ENCODE measurements at places on chromosomes 1 and 21.

GRCh38 chr1:183609313-183609712 is 19.1 kb upstream of the NCF2 start:
- no peak for DNase-seq

GRCh38 chr1:197143276-197143675 is 3.2 kb downstream of the ASPM start:
- DNase-seq = no peak

GRCh38 chr1:235767795-235768194 is 98.9 kb downstream of the LYST start:
- no peak for DNase-seq

- no peak for DNase-seq
Observed at GRCh38 chr1:54375712-54376429, 30.3 kb downstream of the SSBP3 start.

GRCh38 chr1:213724640-213725536 is 262.9 kb upstream of the PROX1 start:
- DNase-seq = no peak

DNA sequence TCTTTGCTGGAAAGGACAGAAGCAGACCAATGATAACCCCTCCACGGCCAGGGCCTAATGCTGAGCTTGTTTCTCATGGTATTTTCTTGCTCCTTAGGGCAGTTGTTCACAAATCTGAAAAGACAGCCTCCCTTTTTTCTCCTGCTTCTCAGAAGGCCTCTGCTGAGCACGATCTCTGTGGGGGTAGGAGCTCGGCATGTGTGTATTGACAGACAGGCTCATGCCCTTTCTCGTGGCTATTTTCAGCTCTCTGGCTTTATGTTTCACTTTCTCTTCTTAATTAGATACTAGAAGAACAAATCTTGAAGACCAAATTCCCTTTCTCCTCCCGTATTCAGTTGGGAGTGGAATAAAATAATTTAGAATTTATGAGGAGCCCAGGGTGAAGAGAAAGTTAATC is 768 bp upstream of the RIIAD1 start:
- no peak for DNase-seq

DNA sequence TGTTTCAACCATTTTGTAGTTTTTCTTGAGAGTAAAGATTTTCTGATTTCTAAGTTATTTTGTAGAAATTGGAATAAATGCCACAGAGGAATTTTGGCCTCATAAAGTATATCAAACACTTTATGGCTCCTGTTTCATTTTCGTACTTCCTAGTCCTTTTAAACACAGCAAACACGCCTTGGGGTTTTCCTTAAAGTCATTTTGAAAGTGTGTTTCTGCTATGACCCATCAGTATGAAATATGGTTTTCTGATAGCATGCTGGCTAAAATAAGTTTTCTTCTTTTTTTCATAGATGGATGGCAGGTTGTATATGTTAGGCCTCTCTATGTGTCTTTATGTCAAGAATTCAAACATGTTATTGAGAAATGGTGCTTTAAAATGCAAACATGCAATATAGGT is 940.1 kb upstream of the TMPRSS15 start:
- no peak for DNase-seq

DNA sequence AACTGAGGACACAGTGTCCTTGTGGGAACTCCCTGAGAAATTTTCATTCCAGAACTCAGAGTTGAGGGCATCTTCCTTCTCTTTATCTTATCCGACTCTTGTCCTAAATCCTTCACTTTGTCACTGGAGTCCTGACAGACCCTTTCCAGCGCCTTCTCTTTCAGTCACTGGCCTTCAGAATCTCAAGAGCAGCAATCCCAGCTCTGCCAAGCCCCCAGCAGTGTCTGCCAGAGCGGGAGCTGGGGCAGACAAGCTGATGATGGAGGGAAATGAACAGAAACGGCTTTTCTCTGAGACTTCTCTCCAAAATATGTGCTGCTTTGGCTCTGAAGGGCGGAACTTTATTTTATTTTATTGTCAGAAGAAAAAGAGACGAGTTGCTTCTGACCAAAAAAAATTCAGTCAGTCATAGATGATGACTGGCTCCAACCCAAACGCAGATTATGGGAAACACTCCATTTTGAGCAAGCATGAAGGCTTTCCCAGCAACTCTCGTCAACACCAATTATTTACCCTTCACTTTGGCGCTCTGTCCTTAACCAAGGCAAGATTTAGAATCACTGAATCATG is 32.2 kb downstream of the MIS18A start:
- DNase-seq = no peak

DNA sequence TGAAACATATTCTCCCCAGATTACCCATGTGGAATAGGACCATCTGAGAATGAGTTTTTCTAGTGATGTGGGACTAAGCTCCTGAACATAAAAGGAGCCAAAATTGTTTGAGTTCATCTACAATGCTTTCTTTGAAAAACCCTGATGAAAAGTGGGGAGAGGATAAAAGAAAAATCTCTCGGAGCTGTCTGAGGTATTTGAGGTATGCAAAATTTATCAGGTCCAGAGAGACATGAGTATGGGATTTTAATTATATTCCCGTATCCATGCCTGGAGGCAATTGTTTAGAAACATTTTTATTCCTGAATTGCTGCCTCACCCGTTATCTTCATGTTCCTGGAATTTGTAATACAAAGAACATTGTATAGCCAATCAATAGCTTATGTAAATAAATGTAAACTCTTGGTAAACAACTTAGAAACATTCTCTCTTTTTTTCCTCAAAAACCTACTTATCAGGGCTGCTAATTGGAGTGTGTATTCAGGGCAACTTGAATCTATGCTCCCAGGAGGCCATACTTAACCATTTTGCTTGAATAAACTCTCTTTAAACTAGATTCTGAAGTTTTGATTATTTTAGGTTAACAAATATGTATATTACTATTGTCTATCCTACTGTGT is 109.3 kb upstream of the OLFM3 start:
- DNase-seq = no peak

DNA sequence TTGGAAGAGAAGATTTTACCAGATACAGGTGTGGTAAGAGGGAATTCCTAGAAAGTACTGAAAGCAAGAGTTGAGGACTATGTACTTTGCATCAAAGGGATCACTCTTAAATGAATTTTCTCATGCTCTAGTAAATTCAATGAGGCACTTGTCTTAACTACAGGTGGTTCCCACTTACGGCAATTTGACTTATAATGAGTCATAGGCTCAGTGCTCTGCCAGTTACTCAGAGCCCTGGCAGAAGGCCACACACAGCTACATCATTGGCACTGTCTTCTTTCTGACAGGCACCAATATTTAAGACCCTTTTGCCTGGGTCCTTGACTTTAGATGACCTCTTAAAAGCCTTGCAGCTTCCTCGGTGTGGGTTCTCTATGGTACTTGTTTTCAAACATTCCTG is 15.9 kb upstream of the ADAMTS5 start:
- DNase-seq = no peak

DNA sequence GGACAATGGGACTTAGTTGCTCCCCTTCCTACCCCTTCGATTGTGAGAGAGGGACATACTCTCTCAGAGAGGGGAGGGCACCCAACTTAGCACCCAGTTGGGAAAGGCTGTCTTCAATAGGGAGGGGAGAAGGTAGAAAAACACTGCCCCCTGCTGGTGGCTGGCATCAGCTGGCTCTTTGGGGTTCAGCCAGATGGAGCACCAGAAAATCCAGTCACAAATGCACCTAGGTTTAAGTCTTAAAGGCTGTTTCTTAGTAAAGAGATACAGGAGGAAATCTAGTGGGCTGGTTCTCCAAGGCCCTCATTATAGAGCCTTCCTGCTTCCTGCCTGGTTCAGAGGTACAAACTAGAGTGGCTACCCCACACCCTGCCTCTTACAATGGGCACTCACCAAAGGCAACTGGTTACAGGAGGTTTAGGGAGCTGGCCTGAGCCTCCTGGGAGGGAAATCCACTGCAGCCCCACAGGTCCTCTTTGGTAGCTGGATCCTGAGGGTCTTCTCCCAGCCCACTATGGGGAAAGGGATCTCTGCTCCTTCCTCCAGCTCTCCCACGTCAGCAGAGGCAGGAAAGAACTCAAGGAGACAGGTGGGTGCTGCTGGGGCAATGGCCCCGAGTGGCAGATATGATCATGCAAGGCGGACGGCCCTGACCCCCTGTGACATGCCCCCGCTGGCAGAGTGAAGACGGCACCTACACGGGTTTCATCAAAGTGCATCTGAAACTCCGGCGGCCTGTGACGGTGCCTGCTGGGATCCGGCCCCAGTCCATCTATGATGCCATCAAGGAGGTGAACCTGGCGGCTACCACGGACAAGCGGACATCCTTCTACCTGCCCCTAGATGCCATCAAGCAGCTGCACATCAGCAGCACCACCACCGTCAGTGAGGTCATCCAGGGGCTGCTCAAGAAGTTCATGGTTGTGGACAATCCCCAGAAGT is 28.3 kb downstream of the EIF2D start:
- no peak for DNase-seq

Data from vagina (tissue), 2 donors.